ENCODE measurements at places on chromosomes 4 and X. TPM values are rescaled to one million over a fixed set of nuclear protein-coding genes. Genes with fewer than 3 reads are reported as not detected.

Gene KLKB1
- 0.69 TPM for total RNA-seq

Gene NEIL3
- 8.5 TPM for total RNA-seq

Gene TLR2
- 1.6 TPM for total RNA-seq

Gene OPRPN
- not detected for total RNA-seq

Gene PTPN13
- total RNA-seq: 30.2 TPM

Gene SGMS2
- 6.0 TPM for total RNA-seq

Gene CC2D2A
- 27.2 TPM for total RNA-seq

All from diencephalon (tissue), 1 donor.